ENCODE measurements at places on chromosomes 4 and X. TPM values are rescaled to one million over a fixed set of nuclear protein-coding genes. Genes with fewer than 3 reads are reported as not detected.

The NEIL3 gene
- total RNA-seq = 10.6 TPM

DNA sequence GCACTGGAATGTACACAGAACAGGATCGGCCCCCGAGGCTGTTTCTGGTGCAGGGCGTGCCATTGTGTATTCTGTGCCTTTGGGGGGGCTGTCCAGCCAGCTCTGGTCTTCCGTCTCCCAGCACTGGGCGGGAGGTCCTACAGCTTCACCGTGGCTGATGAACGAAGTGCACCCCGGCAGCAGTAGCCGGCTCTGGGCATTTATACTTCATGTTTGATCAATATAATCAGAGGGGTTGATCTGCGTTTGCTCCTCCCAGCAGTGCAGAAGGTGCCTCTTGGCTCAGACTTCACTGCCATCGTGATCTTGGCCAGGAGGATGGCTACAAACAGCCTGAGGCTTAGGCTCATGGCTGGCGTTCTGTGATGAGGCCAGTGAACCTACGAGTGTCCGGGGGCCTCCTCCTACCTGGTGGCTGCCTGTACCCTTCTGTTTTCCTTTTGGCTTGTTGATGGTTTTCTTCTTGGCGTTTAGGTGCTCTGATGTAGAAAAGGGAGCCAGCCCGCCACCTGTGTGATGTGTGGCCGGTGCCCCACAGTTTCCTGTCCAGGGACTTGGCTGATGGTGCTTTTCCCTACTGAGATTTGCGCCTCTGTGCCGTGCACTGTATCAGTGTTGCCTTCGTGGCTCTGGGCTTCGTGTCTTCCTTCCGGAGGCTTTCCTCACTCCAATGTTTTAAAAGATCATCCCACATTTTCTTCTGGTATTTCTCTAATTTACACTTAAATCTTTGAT is 31.2 kb upstream of the HGFAC start:
- DNase-seq = no peak

The CLCN4 gene
- total RNA-seq = 9.9 TPM

The LIMCH1 gene
- total RNA-seq = 53.9 TPM

GRCh38 chr4:151851354-151851753 is 90.5 kb upstream of the GATB start:
- DNase-seq = no peak

GRCh38 chrX:16946971-16947562 is 609 bp downstream of the REPS2 start:
- peak; percentile 14 for DNase-seq

GRCh38 chr4:181688872-181689271 is 554.3 kb upstream of the TENM3 start:
- DNase-seq = no peak

DNA sequence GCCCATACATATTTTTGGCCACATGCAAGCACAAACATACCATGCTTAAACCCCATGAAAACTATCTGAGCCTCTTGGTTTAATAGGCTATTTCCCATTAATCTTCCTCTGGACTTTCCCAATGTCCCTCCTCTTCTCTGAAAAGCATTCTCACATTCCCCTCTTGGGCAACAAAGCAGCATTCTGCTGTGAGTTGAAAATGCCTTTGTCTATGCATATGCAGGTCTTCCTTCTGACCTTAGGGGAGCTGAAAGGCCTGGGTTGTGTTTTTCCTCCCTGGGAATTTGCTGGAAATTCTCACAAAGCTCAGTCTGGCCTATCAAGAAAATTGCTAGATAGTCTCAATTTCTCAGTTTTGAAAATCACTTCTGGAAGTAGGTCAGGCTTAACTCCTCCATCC is 4.2 kb downstream of the VSIG4 start:
- no peak for DNase-seq

DNA sequence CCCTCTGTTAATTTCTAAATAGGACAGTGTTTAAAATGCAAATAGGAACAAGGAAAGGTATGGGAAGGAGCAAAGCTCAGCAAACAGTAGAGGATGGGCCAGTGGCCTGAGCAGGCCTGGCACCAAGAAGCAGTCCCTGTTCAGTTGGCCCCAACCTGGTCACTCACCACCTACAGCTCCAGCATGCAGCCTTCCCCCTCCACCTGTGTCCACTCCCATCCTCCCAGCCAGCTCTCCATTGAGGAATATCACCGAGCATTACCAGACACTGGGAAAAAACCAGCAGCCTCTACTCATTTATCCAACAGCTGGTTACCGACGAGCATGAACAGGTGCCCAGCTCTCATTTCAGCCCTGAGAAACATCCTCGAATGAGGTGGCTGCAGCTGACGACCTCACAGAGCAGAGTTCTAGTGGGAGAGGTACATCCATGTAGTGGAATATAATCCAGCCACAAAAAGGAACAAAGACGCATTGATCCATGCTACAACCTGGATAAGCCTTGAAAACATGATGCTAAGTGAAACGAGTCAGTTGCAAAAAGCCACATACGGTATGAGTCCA is 25.6 kb downstream of the CD99L2 start:
- no peak for DNase-seq

GRCh38 chr4:1684506-1685234 is 557 bp upstream of the FAM53A start:
- peak; percentile 13 for DNase-seq

- DNase-seq = no peak
Observed at GRCh38 chr4:5885733-5886132, 7.2 kb downstream of the CRMP1 start.

DNA sequence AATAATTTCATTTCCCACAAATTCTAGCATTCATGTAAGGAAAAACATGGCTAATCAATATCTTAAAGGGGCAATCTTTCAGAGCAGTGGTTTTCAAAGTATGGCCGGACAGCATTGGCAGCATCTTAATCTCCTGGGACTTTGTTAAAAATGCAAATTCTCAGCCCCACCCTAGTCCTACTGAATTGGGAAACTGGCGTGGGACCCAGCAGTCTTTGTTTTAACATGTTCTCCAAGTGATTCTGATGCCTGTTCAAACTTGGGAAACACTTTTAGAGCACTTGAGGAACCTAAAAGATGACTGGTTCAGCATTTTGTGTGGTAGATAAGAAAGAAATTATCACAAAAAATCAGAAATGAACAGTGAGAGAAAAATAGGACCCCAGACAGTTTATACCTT is 65.7 kb downstream of the ZFX start:
- DNase-seq = no peak

- DNase-seq = no peak
Observed at GRCh38 chrX:17679820-17680219, 57.5 kb upstream of the SCML1 start.

The TCP11X2 gene
- total RNA-seq = not detected

The GLOD5 gene
- not detected for total RNA-seq

The L1CAM gene
- 14.2 TPM for total RNA-seq

The LNX1 gene
- total RNA-seq = 4.3 TPM

The ELOVL6 gene
- total RNA-seq = 26.1 TPM

DNA sequence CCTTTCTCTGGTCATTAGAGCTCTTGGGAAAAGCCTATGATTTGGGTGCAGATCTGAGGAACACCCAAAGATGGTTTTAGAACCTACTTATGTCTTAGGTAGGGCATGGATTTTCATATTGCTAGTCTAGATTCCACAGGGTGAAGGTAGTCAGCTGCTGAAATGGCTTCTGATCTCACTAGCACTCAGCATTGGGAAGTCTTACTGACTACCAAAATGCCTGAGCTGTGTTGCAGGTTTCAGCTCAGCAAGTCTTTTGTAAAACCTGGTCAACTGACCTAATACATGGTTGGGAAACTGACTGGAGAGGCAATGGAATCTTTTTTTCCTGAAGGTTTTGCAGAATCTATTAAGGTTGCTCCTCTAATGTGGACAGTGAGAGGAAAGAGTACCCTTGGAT is 136.4 kb downstream of the CCNG2 start:
- no peak for DNase-seq

GRCh38 chrX:31445542-31445941 is 373.7 kb upstream of the FTHL17 start:
- DNase-seq = no peak

Measured in Calu3 (cell line).